ENCODE measurements at places on chromosomes 5 and 9.

DNA sequence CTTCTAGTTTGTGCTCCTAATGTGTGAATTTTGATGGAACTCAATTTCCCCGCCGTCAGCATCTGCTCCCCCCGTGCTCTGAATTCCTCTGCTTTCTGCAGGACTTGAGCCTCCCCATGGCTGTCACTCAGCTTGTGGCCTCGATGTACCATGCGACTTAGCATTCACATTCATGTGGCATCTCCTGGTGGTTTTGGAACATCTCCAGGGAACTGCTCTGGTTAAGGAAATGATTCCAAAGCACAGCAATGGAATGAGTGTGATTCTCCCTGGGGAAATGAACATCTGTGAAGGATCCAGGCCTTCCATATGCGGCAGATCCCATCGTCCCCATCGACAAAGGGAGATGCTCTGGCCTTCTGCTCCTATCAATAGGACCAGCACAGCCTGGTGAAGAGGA is 119.0 kb downstream of the ENTREP1 start:
- no peak for DNase-seq

DNA sequence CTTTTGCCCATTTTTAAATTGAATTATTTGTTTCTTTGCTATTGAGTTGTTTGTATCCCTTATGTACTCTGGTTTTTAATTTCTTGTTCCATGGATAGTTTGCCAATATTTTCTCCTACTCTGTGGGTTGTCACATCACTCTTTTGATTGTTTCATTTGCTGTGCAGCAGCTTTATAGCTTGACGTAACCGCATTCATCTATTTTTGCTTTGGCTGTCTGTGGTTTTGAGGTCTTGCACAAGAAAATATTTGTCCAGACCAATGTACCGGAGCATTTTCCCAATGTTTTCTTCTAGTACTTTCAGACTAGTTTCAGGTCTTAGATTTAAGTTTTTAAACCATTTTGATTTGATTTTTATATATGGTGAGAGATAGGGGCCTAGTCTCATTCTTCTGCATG is 36.2 kb upstream of the ZNF366 start:
- no peak for DNase-seq

- no peak for DNase-seq
Measured at GRCh38 chr5:68314465-68314864, 98.9 kb downstream of the PIK3R1 start.

GRCh38 chr5:118984602-118985001 is 3.7 kb downstream of the DTWD2 start:
- no peak for DNase-seq

GRCh38 chr5:134949316-134949715 is 18.4 kb upstream of the CATSPER3 start:
- DNase-seq, result no peak

Data from stimulated activated CD4-positive, alpha-beta T cell treated with anti-CD3 and anti-CD28 coated beads, Interleukin-2, amount 100 ng/mL, for 24 hours (primary cell).